Neuronal stem cell (in vitro differentiated cells): ENCODE measurements at places on chromosomes 3 and 15.

DNA sequence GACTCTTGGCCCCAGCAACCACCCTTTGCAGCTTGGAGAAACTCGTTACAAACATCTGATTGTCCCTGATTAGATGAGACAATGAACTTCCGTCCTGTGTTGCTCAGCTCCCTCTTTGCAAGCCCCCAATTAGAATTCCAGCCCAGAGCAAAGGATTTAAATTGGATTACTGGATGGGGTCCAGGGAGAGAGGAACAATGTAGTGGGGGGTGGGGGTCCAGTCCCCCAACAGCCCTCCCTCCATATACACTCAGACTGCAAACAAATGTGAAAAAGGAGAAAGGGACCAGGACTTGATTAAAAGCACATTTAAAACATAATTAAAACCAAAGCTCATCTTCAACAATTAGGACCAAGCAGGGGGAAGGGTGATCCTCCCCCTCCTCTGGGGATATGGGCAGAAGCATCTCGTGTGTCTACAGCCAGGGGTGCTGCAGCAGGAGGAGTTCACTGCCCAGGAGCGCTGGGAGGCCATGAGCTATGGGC, 71.7 kb upstream of the TMEM115 start:
- peak; percentile 44 for DNase-seq

GRCh38 chr3:149487598-149488197, 13.2 kb downstream of the TM4SF4 start:
- no peak for DNase-seq

DNA sequence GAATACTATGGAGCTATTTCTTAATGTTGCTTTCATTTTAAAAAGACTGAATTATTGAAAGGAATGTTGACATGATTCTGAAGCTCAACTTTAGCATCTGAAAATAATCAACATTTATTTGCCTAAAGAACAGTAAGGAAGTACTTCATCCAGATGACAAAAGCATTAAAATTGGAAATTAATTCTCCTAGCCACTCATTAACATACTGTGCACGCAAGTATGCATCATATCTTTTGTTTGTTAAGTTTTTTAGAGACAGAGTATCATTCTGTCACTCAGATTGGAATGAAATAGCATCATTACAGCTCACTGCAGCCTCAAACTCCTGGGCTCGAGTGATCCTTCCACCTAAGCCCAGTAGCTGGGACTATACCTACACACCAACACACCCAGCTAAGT, 632.1 kb upstream of the ALCAM start:
- DNase-seq = no peak

DNA sequence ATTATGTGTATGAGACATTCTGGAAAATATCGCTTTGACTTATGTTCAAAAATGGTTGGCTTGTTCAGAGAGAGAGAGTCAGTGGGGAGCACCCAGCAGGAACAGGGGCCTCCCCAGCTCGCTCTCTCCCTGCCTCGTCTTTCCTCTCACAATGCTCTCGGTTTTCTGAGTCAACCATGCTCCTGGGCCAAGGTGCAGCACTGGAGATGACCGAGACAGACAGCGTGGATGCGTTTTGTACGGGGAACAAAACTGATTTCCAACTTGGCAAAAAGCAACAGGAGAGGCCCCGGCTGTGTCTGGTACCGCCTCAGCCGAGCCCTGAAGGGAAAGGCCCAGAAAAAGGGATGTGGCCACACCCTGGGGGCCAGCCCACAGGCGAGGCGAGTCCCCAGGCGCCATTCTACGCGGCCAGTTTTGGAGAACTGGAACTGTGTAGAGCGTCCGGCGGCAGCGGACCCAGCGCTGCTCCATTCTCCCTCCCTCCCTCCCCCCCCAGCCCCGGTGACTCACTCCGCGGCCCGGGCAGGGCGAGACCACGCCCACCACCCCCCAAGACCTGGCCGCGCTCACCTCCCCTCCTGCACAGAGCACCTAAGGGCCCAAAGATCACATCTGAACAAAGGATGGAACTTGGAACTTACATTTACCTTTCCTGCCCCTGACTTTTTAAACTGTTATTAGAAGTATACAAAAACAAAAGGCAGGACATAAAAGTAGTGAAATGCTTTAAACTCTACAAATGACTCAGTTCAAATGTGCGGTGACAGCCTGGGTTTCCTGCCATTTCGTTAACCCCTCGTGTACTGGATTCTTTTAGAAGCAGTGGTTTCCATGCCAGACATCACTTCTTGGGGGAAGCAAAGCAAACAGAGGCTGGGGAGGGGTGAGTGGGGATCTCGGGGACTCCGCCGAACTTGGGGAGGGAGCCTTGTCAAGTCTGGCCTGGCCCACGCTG, 12.7 kb downstream of the ATP10A start:
- DNase-seq = peak; percentile 30

- DNase-seq = no peak
These were observed 165.7 kb downstream of the GAP43 start for GRCh38 chr3:115788921-115789470.

DNA sequence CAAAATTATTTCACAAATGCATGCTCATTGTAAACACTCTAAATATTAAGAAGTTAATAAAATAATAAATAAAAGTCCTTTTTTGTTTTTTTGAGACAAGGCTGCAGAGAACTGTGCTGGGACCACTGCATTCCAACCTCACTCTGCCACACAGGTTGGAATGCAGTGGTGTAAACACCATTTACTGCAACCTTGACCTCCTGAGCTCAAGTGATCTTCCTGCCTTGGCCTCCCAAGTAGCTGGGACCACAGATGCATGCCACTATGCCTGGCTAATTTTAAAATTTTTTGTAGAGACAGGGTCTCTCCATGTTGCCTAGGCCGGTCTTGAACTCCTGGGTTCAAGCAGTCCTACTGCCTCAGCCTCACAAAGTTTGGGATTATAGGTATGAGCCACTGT, 578.4 kb downstream of the ZIC1 start:
- DNase-seq = no peak
